H9 (cell line): ENCODE measurements at places on chromosomes 4 and X. TPM values are rescaled to one million over a fixed set of nuclear protein-coding genes. Genes with fewer than 3 reads are reported as not detected.

The MND1 gene
- total RNA-seq: 20.5 and 21.0 TPM in 2 replicates

The GAGE12E gene
- not detected in 2 replicates for total RNA-seq

The SPATA4 gene
- not detected in 2 replicates for total RNA-seq

The MAGEE1 gene
- 4.2 and 4.8 TPM in 2 replicates for total RNA-seq

The ANXA10 gene
- not detected in 2 replicates for total RNA-seq

The NIPAL1 gene
- 13.1 and 16.9 TPM in 2 replicates for total RNA-seq

The MAGEB2 gene
- 0.13 and 0.18 TPM in 2 replicates for total RNA-seq

The GUF1 gene
- total RNA-seq: 35.4 and 38.6 TPM in 2 replicates

The ZNF674 gene
- 7.9 and 10.1 TPM in 2 replicates for total RNA-seq

The NAA10 gene
- total RNA-seq: 101 and 103 TPM in 2 replicates

The TENM3 gene
- 49.1 and 49.6 TPM in 2 replicates for total RNA-seq

The PPP4R3C gene
- not detected in 2 replicates for total RNA-seq

The WDR17 gene
- total RNA-seq: 2.0 and 2.6 TPM in 2 replicates

The CT45A1 gene
- not detected in 2 replicates for total RNA-seq

The UGT2B15 gene
- total RNA-seq: not detected in 2 replicates

The PABPC5 gene
- 2.7 and 3.0 TPM in 2 replicates for total RNA-seq

The RHOH gene
- total RNA-seq: 7.1 and 8.2 TPM in 2 replicates

The PLP1 gene
- total RNA-seq: 86.3 and 88.3 TPM in 2 replicates
